ENCODE measurements at places on chromosomes 13 and 19.
A peak's percentile ranks its signal among the peaks of the same experiment; 100 is the strongest.

DNA sequence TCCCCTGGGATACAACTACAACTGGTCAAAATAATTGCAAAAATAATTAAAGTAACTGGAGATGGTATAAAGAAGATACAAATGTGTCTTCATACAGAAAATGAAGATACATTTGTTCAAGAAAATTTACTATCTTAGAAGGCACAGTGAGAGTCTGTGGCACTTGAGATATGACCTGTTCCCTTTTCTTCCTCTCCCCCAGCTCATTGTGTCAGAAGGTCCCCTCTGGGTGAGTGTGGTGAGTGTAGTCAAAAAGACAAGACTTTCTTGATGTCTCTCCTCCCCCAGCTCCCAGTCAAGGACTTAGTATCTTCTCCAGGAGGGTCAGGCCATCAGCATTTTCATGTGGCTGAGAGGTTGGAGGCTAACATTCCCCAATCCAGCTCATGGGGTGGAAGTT, 51.7 kb downstream of the EDNRB start:
- DNase-seq: no peak

DNA sequence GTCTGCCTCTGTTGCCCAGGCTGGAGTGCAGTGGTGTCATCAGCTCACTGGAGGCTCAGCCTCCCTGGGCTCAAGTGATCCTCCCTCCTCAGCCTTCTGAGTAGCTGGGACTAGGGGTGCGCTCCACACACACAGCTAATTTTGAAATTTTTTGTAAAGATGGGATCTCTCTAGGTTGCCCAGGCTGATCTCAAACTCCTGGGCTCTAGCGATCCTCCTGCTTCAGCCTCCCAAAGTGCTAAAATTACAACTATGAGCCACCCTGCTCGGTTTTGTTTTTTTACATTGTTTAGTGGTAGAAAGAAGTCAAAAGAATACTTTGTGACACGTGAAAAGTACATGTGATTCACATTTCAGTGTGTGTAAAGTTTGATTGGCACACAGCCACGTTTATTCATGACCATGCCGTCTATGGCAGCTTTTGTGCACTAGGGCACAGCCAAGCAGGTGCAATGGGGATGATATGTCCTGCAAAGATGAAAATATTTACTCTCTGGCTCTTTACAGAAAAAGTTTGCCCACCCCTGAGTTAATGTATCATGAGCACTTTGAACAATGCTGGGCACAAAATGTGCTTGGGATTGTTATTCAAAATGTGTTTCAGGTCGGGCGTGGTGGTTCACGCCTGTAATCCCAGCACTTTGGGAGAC, 16.2 kb upstream of the NFIC start:
- DNase-seq: no peak

DNA sequence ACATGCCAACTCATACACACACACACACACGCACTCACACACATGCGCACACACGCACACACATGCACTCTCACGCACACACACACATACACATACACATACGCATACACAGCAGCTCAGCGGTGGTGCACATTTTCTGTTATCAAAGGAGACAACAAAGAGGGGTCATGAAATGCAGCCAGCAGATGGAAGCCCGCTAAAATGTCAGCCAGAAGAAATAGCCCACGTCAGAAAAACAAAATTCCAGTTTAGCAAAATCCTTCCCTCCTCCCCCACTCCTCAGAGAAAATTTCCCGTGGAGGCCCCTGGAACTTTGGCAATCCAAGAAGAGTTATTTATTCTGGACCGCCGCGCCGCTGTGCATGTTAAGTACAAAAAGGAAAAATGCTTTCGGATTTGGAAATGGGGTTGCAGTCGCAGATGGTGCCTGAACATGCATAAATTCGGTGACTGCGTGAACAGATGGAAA, 114.6 kb upstream of the VSTM2B start:
- no peak for DNase-seq

DNA sequence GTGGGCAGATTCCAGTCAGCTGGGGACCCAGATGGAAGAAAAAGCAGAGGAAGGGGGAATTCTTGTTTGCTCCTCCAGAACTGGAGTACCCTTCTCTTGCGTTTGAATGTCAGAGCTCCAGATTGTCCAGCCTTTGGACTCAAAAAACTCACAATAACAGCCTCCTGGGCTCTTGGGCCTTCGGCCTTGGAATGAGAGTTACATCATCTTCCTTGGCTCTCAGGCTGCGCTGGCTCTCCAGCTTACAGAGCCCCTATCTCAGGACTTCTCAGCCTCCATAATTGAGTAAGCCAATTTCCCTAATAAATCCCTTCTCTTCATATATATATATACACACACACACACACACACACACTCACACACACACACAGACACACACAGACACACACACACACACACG, 1215.7 kb upstream of the SLC10A2 start:
- DNase-seq: no peak

- no peak for DNase-seq
Measured at GRCh38 chr13:109228211-109228610, 558.2 kb downstream of the IRS2 start.

DNA sequence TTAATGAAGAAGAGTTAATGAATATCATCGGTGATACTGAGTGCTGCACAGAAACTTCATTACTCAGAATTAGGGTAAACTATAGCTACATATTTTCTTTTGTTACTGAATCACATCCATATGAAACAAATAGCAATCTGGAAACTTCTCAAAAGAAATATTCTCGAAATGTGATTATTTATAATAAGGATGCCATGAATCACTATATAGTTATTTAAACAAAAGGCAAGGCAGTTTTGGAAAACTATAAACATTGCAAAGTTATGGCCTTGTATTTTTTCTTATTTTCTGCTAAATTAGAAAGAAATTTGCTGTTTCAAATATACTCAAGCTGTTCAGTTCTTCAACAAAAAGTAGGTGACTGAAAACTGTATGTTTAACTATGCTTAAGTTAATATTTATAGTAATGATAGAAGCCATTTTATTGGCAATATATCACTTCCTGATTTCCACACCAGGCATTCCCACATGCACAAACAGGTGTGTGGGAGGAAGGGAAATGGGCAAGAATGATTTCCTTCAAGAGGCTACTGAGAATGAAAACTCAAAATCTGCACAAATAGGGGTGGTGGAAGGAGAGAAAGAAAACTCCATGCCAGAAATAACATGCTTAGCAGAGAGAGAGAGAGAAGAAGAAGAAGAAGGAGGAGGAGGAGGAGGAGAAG, 74.5 kb upstream of the FRY start:
- no peak for DNase-seq

DNA sequence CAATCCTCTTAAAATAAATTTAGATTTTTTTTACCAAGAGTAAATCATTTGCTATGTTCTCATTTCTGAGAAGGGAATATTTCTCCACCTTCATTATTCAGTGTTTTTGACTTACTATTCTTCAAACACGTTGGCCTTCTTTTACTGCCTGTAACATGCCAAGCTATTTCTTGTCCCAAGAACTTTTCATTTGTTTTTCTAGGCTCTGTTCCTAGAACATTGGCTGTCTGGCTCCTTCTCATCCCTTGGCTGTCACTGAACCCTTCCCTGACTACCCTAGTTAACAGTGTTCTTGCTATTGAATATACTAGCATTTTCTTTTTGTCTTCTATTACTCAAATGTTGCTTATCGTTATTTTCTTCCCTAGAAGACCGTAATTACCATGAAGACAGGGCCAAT, 248.1 kb downstream of the ITGBL1 start:
- DNase-seq: peak; percentile 23

DNA sequence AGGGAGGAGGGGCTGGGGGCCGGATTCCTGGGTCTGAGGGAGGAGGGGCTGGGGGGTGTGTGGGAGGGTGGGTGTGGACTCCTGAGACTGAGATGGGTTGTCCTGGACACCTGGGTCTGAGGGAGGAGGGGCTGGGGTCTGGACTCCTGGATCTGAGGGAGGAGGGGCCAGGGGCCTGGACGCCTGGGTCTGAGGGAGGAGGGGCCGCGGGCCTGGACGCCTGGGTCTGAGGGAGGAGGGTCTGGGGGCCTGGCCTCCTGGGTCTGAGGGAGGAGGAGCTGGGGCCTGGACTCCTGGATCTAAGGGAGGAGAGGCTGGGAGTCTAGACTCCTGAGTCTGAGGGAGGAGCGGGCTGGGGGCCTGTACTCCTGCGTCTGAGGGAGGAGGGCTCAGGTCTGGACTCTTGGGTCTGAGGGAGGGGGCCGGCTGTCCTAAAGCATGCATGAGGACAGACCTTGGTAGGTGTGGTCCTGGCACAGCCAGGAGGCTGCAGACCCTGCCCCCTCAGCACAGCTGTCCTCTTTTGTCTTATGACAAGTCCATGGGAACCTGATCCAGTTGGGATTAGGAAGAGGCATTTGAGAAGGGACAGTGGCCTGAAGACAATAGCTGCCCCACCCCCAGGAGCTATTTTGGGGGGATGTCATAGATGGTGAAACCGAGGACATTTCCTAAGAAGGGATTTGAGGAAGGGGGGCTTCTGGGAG, 1.3 kb downstream of the TNNT1 start:
- DNase-seq: no peak

DNA sequence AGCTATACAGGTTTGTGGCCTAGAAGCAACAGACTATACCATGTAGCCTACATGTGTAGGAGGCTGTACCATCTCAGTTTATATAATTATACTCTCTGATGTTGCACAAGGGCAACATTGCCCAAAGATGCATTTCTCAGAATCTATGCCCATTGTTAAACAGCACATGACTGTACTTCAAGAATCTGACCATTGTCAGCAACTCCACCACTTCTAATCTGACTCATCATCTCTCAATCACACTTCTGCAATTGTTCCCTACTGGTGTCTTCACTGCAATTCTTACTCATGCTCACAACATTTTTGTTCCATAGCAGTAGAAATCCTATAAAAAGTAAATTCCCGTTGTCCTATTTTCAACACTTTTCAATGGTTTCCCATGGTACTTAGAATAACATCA, 63.9 kb upstream of the ATXN8OS start:
- DNase-seq: no peak

- DNase-seq: no peak
Measured at GRCh38 chr13:51520524-51520923, 63.7 kb upstream of the WDFY2 start.

DNA sequence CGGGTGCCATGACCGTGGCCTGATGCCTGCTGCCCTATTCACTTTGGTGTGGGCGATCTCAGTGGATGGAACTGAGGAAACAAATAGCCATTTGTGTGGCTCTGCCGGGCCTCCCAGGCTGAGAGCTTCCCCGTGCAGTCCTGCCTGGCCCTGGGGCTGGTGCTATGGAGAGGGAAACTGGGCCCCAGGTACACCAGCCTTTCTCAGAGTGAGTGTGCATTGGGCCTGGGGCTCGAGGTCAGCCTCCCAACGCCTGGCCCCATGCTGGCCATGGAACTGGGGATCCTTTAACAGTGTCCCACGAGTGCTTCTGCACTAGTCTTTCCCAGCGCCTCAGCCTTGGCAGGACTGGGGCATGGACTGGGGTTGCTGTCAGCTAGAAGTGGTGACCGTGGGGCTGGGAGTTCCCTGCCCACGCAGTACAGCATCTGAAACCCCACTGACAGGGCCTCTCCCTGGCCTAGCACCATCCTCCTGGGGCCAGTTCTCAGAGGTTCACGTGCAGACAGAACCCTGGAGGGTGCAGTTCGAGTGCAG, 10.5 kb downstream of the PLEKHF1 start:
- no peak for DNase-seq
